ENCODE measurements at places on chromosomes 5 and 9. TPM values are rescaled to one million over a fixed set of nuclear protein-coding genes. Genes with fewer than 3 reads are reported as not detected.

Gene HACD4
- 2.1 TPM for total RNA-seq

Gene CHSY3
- total RNA-seq, result 4.9 TPM

Gene CTNNA1
- total RNA-seq, result 361 TPM

Gene CCNH
- total RNA-seq, result 45.1 TPM

Gene HCN1
- total RNA-seq, result not detected

Gene DDX4
- total RNA-seq, result not detected

Gene OMD
- total RNA-seq, result 15.1 TPM

Gene BTNL3
- total RNA-seq, result not detected

Gene PRDM12
- not detected for total RNA-seq

All from posterior vena cava (tissue), 2 donors.